ENCODE measurements at places on chromosomes 1 and 21.

DNA sequence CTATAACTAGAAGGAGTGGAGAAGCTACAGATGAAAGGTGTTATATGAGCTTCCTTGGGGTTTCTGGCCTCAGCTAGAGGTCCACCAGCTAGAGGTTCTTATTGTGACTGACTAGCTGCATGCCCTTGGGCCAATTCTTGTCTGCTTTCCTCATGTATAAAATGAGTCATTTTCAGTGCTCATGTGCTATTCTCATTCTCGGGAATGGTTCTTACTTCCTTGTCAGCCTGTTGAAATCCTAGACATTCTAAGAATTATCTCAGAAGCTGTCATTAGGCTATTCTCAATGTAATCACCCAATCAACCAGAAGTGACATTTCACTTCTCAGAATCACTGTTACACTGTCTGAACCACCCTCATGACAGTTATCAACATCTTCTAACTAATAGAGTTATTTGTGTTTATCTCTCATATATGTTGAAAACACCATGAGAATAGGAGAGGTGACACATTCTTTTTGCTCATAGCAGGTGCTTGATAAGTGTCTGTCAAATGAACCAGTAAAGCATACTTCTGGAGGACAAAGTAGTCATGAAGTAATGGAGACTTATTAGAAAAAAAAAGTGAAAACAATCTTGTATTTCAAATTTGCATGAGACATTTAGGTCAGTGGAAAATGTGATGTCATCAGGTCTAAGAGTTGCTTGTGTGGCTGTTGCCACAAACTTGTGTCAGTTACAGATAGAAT, 122.8 kb upstream of the IVNS1ABP start:
- peak; percentile 79 for DNase-seq

- no peak for DNase-seq
Observed at GRCh38 chr1:4144349-4144971, 244.4 kb upstream of the C1orf174 start.

- DNase-seq, result no peak
Observed at GRCh38 chr1:172360511-172360910, 60.0 kb upstream of the C1orf105 start.

DNA sequence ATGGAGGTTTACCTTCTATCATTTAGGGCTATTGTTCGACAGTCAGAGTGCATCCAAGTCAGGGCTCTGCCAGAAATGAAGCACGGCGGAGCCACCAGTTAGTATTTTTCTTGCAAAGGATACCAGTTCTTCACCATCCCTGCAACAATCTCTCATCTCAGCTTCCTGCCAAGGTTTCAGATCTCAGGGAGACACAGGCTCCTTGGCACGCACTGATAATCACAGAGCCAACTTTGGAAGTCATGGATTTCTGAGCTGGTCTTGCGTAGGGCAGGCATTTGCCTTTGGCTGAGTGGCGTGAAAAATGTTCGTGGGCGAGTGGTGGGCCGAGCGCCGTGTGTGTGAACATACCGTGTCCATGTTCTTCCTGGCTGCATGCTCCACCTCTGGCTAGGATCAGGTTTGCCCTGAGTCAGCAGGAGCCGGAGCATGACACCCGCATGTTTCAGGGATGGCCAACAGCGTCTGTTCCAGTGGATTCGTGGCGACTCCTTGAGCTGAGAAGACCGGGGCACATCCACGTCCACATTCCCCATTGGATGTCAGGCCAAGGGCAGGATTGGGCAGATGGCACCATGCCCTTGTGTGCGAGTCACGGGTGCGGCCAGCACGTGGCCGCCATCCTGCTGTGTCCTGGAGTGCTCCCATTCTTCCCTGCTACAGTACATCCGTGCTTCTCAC, 118.5 kb upstream of the C1orf174 start:
- DNase-seq, result no peak

GRCh38 chr21:38112219-38112789, 144.5 kb upstream of the KCNJ15 start:
- DNase-seq, result no peak

DNA sequence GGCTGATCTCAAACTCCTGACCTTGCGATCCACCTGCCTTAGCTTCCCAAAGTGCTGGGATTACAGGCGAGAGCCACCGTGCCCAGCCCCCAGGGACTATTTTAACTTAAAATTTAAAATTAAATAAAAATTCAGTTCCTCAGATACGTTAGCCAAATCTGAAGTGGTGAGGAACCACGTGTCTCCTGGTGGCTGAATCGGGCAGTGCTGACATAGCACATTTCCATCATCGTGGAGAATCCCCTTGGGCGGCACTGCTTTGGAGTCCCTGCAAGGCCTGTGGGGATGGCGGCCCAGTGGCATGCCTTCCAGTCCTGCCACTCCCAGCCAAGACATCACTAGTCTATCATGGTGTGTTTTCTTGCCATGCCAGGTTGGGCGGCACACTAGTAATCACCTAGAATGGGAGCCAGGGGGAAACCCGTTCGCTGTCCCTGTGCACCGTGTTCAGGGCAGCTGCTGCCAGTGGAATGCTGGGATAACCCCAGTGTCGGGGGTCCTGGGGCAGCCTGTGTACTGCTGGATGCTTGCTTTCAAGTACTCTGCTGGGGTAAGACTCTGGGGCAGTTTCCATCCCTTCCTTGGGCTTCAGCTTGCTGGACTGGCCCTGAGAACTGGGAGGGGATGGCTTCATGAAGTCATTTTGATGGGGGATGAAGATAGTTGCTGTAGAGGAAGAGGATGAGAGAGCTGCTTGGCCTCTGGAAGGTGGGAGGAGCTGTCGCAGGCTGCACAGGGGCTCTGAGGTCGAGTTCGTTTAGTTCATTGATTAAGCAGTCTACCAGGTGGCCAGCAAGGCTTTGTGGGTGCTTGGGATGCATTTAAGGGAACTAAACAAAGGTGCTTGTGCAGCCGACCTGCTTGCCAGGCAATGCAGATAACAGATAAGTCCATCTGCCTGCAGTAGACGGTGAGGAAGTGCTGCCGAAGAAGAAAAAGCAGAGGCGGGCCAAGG, 4.6 kb downstream of the ZBTB48 start:
- DNase-seq, result no peak

DNA sequence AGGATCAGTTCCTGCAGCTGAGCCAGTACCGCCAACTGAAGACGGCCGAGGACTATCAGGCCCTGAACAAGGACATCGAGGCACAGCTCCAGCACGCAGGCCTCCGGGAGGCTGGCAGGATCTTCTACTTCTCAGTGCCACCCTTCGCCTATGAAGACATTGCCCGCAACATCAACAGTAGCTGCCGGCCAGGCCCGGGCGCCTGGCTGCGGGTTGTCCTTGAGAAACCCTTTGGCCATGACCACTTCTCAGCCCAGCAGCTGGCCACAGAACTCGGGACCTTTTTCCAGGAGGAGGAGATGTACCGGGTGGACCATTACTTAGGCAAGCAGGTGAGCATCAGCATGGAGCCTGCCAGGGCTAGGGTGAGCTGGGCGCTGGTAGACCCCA, 10.7 kb downstream of the H6PD start:
- no peak for DNase-seq

DNA sequence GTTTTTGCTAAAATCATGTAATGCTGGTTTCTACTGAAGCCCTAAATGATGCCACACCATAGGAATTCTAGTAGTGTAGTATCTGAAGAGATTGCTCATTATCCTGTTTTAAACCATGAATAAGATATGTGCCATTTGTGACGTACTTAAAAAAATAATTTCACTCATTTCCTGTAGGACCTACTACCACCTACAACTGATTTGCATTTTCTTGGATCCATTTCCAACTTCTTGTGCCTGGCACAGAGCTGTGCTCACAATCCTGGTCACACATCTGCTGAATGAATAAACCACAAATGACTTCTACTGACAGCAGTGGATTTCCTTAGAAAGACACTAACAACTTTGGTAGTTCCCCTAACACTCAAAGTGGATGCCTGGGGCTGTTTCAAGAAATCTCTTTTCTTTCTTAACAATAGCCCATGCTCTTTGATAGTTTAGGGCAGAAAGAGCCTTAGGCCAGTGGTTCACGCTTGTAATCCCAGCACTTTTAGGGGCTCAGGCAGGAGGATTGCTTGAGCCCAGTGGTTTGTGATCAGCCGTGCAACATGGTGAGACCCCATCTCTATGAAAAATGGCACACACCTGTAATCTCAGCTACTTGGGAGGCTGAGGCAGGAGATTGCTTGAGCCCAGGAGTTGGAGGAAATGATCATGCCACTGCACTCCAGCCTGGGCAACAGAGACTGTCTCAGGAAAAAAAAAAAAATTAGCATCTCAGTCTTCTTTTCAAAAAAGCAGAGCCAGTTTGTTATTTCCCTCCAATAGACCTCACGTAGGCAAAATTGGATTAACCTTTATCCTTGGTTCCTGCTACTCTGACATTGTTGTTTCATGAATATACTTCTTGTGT, 13.0 kb upstream of the BATF3 start:
- peak; percentile 80 for DNase-seq

DNA sequence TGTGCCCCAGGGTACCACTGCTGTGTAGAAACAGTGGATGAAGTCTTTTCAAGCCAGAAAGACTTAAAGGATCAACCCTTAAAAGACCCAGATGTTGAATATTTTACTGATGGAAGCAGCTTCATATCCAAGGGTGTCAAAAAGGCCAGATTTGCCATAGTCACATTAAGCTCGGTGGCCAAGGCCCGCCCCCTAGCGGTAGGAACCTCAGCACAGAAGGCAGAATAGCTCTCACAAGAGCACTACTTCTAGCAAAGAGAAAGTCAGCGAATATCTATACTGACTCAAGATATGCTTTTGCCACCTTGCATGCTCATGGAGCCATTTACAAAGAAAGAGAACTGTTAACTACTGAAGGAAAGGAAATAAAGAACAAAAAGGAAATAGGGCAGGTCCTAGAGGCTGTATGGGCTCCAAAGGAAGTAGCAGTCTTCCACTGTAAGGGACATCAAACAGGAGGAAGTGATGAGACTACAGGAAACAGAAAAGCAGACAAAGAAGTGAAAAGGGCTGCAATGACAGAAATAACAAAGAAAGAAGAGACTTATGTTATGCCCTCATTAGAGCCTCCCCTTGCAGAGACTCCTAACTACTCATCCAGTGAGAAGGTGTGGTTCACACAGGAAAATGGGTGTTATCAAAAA, 90.5 kb downstream of the LIPI start:
- no peak for DNase-seq

DNA sequence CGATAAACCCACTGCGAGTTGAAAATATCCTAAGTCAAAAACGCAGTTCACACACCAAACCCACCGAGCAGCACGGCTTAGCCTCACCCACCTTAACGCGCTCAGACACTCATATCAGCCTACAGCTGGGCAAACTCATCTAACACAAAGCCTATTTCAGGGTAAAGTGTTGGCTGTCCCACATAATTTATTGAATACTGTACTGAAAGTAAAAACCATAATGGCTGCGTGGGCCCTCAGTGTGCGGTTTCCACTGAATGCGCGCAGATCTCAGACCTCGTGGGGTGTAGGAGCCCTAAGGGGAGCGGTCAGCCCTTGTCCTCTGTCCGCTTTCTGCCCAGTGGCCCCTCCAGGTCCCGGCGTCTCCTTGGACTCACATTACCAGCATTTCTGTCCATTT, 157.6 kb upstream of the ARHGEF16 start:
- no peak for DNase-seq

DNA sequence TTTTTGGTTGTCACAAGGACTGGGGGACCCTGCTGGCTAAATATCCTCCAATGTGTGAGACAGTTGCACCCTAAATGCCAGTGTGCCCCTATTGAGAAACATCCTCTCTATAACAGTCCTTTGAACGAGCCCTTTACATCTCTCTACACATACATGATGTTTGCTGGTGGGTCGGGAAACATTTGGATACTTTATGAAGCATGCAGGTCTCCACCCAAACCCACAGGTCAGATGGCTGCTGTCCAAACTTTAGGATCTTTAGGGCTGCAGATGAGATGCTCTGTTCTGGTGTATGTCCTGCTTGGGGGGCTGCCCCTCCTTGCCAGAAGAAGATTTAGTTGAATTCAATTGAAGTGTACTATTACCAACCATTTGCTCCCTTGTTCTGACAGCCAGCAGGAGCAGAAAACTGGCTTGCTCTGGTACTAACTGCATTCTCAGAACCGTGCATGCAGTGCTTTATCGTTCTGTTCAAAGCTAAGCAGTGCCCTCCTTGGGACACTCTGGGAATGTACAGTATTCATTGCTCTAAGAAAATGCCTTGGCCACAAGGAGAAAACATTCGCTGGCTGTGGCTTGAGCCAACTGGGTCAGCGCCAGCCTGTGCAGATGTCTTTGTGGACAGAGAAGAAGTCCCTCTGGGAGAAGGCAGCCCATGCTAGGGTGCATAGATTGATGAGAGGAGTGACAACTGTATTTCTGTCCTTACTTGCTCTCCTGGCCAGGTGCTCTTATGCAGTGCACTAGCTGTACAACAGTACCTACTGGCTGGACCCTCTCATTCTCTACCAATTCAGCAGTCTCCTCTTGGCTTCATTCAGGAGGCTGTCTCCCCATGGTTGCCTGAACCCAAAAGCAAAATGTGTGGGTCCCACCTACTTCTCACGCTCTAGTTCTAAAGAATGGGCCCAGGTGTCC, 61.4 kb upstream of the DIRAS3 start:
- DNase-seq, result peak; percentile 85

DNA sequence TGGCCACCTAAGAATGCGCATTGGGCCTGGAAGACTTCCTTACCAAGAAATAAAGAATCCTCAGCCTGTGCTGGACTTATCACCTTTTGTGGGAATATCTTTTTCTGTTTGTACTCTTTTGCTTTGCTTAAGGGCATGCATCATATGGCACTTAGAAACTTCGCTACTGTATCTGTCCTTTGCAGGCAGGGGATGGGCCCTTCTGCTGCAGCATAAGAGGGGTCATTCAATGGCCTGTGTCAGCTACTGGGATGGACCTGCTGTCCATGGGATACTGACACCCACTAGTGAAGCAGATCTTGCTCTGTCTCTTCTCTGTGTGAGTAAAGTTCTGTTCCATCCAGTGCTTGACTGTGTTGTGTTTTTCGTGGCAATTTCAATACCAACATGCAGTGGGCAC, 239.0 kb upstream of the JUN start:
- DNase-seq, result no peak

- no peak for DNase-seq
Observed at GRCh38 chr1:3651930-3652547, at the start of gene TP73. TSS of gene TP73 (plus strand) at chr1:3652516. CDS start at chr1:3682366, 29,850 bp downstream.

- DNase-seq, result no peak
Observed at GRCh38 chr1:63784489-63785390, 10.9 kb downstream of the ROR1 start.

DNA sequence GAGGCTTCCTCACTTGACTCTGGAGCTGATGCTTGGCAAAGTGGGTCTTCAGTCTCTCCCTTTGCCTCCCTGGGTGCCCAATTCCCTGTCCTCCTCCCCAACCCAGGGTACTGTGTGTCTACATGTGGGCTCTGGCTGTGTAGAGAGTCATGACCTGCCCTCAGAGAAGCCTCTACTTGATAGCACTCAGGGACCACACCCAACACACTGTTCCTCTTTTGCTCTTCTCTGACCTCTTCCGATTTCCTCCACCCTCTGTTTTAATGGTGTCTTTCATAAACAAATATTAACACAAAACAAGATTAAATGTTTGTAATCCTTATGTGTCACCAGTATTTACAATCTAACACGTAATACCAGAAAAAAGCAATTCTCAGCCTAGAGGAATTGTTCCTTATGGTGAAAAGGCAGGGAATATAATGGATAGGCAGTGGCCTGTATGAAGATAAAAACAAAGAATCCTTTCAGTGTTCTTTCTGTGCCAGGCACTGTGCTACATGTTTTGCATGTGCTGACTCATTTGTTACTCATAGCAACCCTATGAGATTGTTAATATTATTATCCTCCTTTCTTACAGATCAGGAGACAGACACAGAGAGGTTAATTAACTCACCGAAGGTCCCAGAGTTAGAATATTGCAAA, 58.2 kb downstream of the HSD3B1 start:
- DNase-seq, result no peak
